ENCODE measurements at places on chromosomes 11 and 22.

DNA sequence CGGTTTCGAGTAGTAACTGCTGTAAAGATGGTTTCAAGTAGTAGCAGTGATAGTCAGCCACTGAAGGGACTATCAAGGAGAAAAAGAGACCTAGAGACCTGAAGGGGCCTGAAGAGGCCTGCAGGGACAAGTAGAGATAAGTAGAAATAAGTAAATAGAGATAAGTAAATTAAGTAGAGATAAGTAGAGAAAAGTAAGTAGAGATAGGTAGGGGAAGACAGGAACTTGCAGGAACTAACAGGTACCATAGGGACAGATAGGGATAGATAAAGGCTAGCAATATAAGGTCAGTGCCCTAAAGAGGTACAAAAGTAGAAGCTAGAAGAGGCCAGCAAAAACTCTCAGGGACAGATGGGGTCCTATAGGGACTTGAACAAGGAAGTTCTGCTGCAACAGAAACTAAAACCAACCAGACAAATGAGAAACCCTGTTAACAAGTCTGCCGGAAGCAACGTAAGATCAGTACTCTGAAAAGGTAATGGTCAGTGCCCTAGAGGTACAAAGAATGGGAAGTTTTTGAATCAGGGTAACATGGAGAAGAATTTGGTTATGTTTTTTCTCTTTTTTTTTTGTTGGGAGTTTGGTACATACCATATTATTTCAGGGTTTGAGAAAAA, 9.6 kb upstream of the SC5D start:
- DNase-seq, result no peak

GRCh38 chr11:120173807-120174206, 35.9 kb upstream of the TRIM29 start:
- DNase-seq, result no peak

DNA sequence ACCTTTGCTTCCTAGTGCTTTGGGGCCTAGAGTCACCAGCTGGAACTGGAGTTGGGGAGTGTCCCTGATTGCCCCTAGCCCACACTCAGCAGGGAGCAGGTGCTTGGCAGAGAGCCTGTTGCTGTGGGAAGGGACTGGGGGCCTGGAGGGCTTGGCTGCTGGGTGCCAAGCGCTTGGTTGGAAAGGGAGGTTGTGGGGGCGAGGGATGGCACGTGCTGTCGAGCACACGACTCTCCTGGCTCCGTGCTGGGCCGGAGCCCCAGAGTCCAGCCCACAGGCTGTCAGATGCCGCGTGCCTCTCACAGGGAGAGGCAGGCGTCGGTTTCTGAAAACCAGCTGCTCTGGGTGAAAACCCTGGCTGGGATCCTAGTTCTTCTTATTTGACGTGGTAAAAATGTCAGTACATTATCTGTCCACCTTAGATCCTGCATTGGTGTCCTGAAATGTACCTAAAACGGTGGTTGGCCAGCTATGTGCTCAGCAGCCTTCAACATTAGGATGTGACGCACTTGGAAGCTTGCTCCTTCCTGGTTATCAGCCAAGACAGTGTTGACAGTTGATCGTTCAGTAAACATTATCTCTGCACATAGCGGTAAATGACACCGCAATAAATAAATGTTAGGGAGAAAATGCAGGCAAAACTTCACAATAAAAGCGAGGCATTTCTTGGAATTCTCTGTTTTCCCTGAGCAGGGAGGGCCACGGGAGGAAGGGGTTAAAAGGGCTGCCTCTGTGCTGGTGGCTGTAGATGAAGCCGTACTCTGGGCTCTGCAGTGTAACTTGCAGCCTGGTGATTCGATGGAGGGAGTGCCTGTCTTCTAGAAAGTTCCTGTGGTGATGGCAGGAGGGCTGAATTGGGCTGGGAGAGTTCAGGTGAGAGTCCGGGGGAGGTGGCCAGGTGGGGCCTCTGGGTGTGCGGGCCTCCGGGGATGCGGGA, 29.2 kb downstream of the GRAMD4 start:
- DNase-seq, result no peak

DNA sequence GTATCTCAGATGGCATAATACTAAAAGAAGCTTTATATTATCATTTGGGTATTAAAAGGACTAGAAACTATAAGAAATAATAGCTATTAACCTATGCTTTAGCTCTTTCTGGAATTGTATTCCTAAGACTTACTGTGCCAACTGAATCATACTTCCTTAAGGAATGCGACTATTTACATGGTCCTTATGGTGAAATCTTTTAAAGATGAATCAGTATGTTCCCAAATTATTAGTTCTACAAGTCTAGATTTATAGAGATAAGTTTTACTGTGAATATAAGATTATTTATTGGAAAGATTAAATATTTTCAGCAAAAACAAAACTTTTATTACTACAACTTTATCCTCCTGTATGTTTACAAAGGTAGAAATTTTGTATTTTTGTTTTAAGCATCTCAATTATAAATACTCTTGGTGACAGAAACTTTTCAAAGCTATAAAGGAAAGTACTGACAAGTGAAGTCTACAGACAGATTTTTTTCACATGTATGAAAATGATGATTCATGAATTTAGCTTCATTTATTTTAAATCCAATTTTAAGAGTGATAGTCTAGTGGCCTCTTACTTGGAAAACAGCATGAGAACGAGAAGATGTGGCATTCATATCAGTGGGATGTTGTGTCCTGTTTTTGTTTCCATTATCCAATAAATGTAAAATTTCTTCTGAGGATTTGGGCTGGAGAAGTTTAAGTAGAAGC, 17.8 kb downstream of the KIF18A start:
- no peak for DNase-seq

DNA sequence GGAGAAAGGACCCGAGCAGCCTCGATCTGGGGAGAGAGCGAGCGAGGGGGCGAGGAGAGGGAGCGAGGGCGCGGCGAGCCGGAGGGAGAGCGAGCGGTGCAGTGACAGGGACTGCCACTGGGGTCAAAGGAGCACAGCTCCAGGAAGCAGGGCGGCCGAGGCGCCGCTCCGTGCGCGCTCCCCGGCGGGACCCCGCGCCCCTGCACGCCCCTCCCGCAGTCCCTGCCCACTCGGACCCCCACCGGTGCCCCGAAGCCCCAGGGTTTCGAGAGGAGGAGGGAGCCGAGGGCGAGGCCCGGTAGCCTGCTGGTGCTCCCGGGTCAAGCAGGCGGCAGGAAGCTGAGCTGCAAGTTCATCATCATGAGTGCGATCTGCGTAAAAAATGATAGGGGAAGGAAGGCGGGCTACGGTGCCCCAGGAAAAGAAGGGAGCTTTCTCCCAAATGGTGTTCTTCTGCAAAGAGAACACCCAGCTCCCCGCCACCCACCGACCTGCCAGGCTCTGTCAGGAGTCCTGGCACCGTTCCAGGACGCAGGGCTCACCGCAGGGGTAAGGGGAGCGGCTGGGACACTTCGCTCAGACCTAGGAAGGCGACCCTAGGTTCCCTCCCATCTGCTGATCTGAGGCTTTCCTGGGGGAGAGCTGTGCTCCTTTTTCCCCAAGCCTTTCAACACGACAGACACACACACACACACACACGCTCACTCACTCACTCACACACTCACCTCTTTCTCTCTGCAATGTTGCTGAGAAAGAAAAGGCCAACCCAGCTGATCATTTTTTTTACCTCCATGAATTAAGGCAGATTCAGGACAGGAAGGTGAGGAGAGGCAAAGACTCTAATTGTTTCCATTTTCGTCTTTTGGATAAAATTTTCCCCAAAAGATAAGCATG, at the start of gene MPPED2:
Gene MPPED2 (minus strand): TSS at position 103 of the 894 bp plus-strand sequence. CDS start 5,980 bp downstream, outside the sequence.
- DNase-seq, result no peak

GRCh38 chr11:110000031-110000502, 93.1 kb upstream of the ZC3H12C start:
- no peak for DNase-seq

DNA sequence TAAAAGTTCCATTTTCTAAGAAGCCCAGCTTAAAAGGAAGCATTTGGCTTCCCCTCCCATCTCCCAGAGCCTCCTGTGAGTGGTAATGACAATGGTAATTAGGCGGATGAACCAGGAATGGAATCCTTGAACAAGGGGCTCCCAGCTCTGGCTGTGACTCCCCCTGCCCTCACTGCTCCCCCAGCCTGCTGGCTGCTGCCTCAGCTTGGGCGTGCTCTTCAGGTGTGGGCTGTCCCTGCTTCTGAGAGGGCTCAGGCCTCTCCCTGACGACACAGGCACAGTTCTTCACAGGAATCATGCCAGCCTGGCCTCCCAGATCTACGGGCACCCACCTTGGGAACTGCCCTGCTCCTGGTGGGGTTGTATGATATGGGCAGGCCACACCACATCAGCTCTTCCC, 81.7 kb upstream of the NARS2 start:
- no peak for DNase-seq

GRCh38 chr11:12029738-12030363, 21.4 kb upstream of the DKK3 start:
- no peak for DNase-seq

DNA sequence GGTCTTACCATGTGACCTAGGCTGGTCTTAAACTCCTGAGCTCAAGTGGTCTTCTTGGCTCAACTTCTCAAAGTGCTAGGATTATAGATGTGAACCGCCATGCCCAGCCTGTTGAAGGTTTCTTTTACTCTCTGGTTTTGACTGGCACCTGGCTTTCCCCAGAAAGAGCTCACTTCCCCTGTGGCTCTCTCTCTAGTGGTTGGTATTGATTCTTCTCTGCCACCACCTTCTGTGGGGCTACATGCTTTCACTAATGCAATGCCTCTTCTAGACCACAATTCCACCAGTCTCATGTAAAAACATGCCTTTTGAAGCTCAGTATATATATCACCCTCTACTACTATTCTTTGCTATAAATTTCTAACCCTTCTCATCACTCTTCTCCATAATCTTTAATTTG, 67.2 kb downstream of the CCDC83 start:
- no peak for DNase-seq

DNA sequence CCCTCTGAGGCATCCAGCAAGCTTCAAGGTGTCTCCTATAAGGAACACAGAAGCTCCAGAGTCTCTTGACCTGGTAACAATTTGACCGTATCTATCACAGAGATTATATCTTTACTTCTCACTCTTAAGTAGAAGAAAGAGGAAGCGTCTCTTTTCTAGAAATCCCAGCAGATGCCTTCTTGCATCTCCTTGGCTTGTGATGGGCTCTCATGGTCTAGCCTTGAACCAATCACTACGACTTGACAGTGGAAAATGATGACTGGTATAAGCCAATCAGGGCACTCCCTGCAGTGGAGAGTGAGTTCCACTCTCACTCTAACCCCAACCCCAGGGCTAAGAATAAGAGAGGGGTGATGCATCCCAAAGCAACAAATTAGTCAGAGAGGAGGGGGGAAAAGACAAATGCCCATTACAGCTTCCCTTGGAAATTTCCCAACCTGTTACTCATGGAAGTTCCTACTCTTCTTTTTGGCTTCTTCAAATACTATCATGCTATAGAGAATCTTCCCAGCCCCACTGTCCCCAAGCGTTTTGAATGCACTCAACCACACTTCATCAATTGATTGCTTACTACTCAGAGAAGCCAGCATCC, 293.5 kb downstream of the MN1 start:
- DNase-seq, result no peak

DNA sequence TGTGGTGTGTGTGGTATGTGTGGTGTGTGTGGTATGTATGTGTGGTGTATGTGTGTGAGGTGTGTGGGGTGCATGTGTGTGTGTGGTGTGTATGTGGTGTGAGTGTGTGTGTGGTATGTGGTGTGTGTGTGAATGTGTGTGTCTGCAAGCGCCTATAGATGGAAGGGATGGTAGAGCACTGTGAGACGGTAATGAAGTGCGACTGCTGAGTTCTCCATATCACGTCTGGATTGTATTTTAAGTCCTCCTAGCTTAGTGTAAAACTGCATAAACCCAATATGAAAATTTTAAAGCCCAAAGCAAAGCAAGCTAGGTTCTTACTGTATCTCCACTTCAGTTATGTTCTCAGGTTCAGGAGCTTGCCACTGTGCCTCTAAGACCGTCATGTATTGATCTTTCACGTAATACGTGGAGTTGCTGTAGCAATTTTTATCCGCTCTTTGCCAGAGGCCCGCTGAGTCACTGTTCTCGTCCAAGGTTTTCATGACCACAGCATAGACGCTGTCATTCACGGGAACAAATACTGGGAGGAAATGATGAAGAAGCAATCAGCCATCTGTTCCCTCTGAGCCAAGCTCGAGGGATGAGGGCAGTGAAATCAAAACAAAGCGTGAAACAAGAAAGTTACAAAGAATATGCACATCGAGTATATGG, 5.5 kb downstream of the PLET1 start:
- no peak for DNase-seq

GRCh38 chr11:130677486-130678153, 229.2 kb downstream of the ADAMTS15 start:
- no peak for DNase-seq

DNA sequence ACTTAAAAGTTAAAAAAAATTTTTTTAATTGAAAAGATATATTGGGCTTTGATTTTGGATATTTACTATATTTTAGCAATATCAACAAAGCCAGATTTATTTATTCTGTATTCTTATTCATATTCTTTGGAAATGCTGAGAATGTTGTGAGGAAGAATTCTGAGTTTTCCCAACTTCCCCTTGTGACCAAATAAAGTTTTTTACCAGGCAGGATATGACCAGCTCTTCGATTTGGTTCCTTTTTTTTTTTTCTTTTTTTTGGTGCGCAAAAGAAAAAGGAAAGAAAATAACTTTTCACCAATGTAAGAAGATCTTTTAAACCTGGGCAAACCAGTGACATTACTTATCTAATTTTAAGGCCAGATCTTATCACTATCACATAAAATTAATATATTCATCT, 12.9 kb downstream of the TCP11L1 start:
- DNase-seq, result no peak

DNA sequence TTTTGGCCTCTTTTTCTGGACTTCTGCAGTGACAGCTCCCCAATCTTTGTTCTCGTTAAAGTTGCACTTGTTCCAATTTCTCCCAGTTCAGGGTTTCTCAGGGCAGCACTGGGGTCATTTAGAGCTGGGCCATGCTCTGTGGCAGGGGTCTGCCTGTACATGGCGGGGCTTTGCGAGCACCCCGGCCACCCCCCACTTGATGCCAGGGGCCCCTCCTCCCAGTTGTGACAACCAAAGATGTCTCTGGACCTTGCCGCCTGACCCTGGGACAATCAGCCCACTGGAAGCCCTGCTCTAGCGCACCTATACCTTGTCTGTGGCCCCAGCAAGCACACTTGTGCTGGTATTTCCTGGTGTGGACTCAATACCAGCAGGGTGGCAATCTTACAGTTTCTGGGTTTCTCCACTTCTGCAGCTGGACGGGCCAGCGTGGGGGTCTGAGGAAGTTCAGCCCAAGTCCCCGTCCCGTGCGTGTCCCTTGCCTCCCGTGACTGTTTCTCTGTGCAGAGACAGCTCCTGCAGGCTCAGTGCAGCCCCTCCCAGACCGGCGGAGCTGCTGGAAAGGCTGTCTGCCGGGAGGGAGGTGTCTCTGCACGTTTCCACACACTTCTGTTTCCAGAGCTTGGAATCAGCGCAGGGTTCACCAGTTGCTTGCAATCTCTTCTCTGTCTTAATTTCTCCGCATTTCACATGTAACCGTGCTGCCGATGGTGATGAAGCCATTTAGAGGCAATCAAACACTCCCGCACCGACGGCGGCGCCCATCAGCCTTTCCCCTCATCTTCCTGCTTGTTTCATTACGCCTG, 1328.9 kb downstream of the BRD1 start:
- DNase-seq, result no peak

GRCh38 chr22:36145881-36146280, 14.7 kb downstream of the APOL3 start:
- DNase-seq, result no peak

GRCh38 chr11:3929649-3930048, 74.2 kb downstream of the STIM1 start:
- DNase-seq, result no peak

GRCh38 chr11:75855206-75855605, 40.2 kb downstream of the UVRAG start:
- DNase-seq, result no peak
